ENCODE measurements at places on chromosomes 5 and 9.

- DNase-seq = no peak
These were observed 457.4 kb downstream of the CCDC171 start for GRCh38 chr9:16010221-16010620.

DNA sequence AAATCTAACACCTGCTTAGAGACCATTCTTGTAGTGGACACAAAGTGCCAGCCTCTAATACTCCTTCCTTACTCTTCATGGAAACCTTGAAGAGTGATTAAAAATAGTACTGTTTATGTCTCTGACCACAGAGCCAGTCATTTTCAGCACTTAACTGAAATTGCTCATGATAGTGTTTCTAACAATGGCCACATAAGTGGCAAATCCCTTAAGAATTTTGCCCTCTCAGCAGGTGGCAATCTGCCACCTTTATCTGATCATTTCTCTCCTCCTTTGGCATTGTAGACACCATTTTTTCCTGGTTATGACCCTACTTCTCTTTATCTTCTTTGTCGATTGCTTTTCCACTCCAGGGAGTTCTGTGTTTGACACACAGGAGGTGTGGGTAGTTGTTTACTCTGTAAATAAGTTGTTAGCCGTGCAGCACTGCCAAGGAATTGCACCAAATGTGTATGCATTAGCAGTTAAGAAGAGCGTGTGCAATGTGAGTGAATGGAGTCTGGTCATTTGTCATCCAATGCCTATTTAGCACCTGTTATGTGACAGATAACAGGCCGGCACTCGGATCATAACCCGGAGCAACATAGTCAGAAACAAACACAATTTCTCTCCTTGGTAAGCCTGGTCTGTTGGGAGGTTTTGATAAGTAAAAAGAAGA lies 36.8 kb upstream of the STARD4 start:
- peak; percentile 68 for DNase-seq

DNA sequence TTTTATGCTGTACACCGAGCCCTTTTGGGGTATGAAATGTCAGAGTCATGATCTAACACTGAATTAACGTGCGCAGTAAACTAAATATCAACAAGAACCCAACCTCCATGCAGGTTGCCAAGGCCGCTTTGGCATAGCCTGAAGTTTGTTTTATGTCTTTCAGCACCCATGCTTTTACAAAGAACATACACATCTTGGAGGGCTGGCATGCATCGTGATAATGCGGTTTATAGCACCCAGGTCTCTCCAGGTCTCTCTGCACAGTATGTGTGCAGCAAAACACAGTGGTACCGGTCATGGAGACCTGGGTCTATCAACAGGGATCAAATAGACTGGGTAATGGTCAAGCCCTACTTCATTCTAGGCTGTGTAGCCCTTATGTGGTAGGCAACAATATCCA lies 11.8 kb downstream of the NPR3 start:
- no peak for DNase-seq

GRCh38 chr5:154519359-154519758 lies 41.3 kb upstream of the HAND1 start:
- DNase-seq = peak; percentile 29

GRCh38 chr5:61949679-61950435 lies 356.1 kb upstream of the KIF2A start:
- DNase-seq = no peak

GRCh38 chr5:105952875-105953274 lies 1717.9 kb downstream of the EFNA5 start:
- no peak for DNase-seq

All from mesenchymal stem cell (in vitro differentiated cells and primary cell).